AML-193 (cell line): ENCODE measurements at places on chromosomes 16 and 17.

- DNase-seq: no peak
These were observed 30.3 kb upstream of the PHOSPHO1 start for GRCh38 chr17:49260817-49261291.

DNA sequence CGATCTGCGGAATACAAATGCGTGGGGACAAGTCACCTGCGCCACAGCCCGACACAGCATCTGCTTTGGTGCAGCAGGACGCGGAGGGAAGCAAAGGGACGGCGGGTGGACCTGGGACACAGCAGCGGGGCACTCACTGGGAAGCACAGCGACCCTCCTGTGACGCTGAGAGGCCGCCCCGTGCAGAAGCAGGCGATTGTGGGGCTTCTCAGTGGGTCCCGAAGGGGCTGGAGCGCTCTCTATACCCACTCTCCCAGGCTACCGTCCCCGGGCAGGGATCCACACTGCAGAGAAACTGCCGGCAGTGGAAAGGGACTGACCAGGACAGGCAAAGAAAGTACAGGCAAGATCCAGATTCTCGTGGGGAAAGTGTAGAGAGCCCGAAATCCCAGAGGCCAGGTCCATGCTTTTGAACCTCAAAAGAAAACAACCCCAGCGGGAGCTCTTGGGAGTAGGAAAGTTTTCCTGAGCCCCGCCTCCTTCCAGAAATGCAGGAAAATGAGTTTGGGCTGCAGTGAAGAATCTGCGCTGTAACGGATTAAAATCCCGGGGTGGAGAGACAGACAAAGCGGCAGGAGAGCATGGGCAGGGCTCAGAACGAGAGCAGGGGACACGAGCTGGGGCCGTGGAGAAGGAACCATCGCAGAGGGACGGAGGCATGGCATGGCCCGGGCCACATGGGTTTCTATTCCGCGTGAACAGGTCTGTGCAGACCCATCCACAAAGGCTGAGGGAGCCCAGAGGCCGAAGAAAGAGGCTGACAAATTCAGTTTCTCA is 12.7 kb downstream of the COX4I1 start:
- no peak for DNase-seq

GRCh38 chr16:46427340-46428107 is 193.7 kb downstream of the SHCBP1 start:
- no peak for DNase-seq

DNA sequence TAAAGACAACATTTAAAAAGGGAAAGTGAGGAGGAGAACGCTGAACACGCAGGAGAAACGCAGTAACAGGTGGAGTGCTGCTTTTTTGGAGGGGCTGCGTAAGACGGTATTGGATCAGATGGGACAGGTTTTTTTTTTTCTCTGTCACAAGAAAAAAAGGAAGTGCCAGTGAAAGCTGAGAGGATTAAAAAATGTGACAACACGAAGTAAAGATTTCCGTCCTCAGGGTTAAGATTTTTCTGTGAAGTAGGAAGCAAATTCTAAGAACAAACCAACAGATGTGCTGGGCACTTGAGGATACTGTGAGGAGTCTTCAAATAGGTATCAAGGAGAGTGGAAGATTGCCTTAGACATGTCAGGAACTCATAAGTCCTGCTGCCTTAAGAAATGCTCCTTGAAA is 5.8 kb upstream of the ABCA9 start:
- peak; percentile 72 for DNase-seq

DNA sequence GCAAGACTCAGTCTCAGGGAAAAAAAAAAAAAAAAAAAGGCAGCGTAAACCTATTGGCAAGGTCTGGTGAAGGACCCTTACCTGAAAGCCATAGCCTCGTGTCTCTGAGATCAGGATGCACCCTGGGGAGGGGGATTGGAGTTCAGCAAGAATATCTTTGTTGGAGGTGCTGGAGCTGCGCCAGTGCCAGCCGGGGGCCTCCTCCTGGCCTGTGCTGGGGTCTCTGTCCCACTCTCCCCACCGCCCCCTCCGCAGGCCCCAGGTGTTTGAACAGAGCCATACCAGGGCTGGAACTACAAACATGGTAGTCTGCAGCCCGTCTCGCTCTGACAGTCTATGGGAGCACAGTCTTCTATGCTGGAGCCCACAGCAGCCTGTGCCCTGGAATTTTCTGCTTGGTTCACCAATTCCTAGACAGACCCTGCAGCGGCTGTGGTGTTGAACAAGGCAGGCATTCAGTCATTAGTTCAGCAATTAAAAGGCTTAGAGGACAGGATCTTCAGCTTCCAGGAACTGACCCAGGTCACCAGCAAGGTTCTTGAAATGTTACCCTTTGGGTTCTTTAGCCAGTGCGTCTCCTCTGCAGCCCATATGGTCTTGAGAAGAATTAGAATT is 42.2 kb upstream of the KIFC3 start:
- DNase-seq: no peak

DNA sequence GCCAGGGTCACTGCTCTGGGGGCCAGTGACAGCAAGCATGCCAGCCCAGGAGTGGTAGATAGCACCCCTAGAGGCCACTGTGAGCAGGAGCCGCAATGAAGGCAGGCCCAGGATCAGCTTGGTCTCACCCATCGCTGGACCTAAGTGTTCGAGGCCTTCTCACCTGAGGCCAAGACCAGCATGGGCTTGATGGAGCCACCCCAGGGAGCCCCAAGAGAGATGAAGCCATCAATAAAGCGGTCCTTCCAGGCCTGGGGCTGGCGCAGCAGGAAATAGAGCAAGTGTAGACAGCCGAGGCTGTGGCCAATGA is 1.8 kb downstream of the LCAT start:
- DNase-seq: peak; percentile 27

DNA sequence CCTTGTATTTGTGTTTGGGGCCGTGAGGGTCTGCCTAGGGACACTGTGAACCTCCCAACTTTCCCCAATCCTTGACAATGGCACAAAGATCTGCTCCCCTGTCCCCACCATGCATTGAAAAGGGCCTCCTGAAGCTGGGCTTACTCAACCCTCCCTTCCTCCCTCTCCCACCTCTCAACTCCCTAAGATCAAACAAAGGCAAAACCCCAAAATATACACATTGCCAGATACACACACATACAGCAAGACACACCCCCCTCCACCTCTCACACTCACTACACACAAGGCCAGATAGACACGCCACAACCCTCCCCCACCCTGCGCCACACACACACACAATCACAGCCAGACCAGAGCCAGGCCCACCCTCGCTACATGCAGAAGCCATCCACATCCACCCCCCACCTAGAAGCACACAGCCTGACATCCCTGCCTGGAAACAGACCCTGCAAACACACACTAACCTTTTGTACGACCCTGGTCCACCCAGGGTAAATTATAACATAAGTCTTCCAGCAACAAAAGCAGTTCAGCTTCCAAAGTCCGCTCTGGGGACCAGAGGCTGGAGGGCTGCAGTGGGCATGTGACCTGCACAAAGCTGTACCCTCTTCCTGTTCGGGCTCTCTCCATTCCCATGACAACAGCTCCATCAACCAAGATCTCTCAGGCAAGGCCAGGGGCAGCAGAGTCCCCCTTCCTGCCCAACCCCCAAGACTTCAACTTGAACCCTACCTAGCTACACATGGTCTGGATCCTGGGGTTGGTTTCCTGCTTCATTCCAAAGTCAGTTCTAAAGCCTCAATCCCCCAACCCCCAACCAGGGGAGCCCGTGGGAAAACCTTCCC is 1.9 kb downstream of the PCGF2 start:
- no peak for DNase-seq

GRCh38 chr16:15403392-15403995 is 7.9 kb downstream of the MPV17L start:
- DNase-seq: no peak

GRCh38 chr16:71723537-71724319 is 773 bp downstream of the PHLPP2 start:
- no peak for DNase-seq

DNA sequence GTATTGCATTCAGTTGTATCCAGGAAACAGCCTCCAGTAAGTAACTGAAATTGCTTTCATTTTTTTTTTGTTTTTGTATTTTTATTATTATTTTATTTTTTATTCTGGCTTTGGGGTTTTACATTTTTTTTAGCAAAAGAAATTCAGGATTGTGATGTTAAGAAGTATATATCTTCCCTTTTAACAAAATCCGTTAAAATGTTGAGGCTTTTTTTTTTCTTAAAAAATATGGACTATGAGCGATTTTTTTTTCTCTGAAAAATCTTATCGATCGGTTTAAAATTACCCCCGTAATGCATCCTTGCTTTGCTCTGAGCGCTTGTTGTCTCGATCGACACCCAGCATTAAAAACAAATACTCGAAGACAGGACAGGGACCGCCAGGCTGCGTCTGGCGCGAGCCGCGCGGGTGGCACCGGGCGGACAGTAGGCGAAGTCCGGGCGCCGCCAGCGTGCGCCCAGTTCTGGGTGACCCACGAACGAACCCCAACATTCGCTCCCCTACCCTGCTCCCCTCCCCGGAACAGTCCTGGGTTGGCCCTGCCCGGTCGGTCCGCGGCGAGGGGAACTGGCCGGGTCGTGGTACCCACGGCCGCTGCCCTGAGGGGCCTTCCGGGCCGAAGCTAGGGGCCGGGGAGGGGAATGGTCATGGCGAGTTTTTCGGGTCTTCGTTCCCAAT is 482 bp downstream of the BAHCC1 start:
- no peak for DNase-seq

DNA sequence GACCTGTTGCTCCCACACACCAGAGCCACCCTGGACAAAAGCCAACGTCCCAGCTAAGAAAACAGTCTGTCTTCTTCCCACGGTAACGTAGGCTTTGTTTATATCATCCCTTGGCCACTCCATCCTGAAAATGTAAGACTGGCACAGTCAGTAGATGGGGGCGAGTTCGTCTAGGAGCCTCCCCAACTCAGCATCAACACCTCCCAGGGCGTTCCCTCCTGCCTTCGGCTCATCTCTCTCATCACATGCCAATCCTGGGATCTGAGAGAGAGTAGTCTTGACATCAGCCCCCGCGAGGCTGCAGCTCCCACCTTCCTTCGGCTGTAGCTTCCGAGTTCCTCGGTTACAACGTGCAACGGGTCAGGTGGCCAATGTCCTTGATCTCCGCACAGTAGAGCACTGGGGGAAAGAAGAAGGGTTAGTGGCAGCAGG is 894 bp downstream of the RNF227 start:
- DNase-seq: no peak

GRCh38 chr16:1134776-1135458 is 18.0 kb upstream of the CACNA1H start:
- DNase-seq: no peak

GRCh38 chr16:75378616-75379015 is 54.7 kb downstream of the CFDP1 start:
- DNase-seq: no peak

GRCh38 chr16:592518-593306 is 2.8 kb downstream of the RAB40C start:
- DNase-seq: peak; percentile 96

DNA sequence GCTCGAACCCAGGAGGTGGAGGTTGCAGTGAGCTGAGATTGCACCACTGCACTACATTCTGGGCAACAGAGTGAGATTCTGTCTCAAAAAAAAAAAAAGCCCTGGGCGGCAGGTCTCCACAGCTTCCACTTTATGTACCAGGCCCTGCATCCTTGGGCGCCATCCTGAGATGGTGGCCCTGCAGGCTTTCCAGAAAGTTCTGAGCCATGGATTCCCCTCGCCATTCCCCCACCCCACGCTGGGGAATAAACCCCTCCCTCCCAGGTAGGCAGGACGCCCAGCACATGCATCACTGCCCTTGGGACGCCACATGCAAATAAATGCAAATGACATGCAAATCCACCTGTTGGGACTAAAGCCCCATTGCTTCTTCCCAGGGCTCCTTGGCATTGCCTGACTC is 13.8 kb upstream of the ZNF469 start:
- no peak for DNase-seq

GRCh38 chr17:79993390-79994227 is 42.1 kb downstream of the TBC1D16 start:
- DNase-seq: no peak

DNA sequence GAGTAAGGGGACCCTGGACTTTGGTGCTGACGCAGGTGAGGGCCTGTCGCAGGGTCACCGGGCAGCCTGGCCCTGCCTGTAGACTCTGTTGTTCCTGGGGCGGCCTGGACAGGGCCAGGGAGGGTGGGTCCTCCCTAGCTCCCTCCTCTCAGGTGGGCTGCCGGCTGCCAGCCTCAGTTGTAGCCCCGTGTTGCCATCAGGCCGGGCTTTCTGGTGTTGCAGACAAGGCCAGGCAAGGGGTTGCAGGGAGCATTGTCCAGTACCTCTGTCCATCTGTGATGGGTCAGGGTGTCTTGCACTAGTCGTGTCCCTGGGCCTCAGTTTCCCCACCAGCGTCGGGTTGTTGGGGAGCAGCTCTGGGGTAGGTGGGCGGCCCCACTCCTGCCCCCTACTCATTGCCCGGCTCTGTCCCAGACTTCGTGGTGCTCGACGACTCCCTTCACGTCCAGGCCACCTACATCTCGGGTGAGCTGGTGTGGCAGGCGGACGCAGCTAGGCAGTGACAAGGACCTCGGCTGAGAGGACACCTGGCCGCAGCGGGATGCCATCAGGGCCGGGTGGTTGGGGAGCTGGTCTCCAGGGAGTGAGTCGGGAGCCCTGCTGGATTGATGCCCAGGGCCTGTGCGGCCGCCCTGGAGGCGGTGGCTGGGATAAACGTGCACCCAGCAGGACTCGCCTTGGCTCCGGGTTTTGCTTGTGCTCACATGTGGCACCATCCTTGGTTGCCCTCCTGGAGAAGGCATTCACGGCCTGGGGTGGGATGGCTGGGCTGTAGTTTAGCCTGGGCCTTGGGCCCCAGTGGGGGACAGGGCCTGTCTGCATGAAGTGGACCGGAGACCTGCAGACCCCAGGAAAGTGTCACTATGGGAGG is 1.9 kb downstream of the CEMP1 start:
- no peak for DNase-seq

DNA sequence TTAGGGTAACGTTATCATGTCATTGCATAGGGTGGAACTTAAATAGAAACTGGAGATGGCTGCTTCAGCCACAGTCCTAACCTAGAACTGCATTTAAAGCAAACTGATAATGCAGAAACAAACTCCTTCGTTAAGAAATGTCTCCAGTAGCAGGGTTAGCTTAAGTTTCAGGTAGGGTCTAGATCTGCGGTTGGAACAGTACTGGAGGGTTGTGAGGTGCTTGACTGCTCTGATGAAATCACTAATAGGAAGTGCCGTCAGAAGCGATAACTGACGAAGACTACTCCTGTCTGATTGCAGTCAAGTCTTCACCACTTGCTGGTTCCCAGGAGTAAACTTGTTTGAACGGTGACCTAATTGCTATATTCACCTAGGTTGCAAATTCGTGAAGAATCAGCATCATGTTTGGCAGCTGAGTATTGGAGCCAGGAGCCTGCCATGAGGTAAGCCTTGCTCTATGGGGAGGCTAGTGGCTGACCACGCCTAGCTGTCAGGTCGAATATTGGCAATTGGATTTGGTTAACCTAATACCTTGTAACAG is 24.5 kb downstream of the TRPV2 start:
- no peak for DNase-seq

- no peak for DNase-seq
These were observed 78.4 kb downstream of the ANKFN1 start for GRCh38 chr17:56231693-56232092.

DNA sequence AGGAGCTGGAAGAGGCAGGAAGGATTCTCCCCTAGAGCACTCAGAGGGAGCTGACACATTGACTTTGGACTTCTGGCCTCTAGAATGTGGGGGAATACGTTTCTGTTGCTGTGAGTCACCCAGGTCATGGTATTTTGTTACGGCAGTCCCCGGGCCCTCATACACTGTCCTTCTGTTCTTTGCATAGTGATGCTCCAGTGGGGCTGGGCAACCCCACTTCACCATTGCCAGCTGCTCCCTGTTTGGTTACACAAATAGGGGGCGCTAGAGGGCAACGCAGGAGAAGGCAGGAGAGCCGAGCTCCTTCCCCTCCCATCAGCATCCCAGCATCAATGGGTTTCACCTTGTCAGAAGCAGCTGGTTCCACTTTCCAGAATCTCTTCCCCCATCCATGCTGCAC is 257.7 kb upstream of the FOXF1 start:
- DNase-seq: peak; percentile 7
